Stimulated activated CD8-positive, alpha-beta memory T cell treated with anti-CD3 and anti-CD28 coated beads, Interleukin-15, amount 100 ng/mL, for 1 hour (primary cell): ENCODE measurements at places on chromosomes 7 and 10.

DNA sequence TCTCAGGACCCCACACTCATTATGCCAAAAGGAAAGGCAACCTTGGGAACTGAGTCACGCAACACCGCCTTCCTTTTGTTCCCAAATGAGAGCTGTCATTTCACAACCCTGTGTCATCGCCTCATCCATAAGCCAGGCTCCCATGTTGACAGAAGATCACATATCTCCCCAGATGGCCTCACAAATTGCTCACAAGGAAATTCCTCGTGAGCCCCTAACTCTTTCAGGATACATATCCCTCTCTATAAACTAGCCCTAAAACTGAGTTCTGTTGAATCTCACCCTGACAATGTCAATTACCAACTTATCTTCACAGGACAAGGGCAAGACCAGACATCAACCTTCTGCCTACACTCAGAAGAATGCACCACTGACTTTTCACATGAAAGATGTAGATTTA lies 22.6 kb downstream of the CCDC3 start:
- no peak for DNase-seq

- no peak for DNase-seq
Observed at GRCh38 chr10:83667594-83667993, 471.7 kb upstream of the GHITM start.

- DNase-seq: no peak
Observed at GRCh38 chr10:33335551-33335800, 1.0 kb upstream of the NRP1 start.

DNA sequence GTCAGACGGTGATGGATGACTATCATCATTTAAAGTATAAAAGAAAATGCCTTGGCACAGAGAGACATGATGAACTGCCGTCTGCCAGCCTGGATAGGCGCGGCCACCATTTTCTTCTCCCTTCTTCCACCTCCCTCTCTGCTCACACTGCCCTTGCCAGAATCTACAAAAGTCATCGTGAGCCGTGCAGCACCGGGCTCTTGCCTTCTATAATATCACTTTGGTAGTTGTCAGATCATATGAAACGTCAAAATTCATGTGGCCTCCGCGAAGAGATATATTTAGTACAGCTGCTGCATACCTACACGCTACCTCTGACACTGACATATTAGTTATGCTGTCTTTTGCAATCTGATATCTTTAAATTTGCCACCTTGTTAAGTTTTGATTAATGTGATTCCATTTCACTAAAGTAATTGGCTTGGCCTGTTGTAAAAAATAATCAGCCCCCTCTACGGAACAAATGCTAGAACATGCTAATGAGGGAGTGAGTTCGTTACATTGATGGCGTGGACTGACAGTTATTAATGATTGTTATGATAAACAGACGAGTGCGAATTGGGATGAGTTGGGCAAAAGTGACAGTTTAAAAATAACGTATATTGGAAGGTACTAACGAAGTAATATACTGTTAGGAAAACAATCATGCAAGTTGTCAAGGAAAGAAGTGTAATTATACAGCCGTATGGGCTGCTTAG lies 214.9 kb downstream of the LRMDA start:
- no peak for DNase-seq

GRCh38 chr10:70879207-70879606 lies 9.2 kb downstream of the PCBD1 start:
- DNase-seq: no peak

DNA sequence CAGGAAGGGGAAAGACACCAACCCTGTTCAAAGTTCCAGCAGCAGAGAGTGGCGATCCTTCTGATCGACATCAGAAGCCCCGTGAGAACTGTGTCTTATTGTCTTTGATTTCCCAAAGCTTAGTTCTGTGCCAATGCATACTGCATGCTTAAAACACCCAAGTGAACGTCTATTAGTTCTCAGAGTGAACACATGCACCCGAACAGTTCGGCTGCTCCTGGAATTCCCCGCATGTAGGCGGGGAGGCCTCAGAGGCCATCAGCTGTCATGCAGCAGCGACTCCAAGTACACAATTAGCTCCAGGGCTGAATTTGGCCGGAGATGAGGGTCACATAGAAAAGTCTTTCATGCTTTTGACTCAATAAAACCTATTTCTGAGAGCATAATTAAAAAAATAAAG lies 276.9 kb downstream of the ZMYND11 start:
- no peak for DNase-seq

DNA sequence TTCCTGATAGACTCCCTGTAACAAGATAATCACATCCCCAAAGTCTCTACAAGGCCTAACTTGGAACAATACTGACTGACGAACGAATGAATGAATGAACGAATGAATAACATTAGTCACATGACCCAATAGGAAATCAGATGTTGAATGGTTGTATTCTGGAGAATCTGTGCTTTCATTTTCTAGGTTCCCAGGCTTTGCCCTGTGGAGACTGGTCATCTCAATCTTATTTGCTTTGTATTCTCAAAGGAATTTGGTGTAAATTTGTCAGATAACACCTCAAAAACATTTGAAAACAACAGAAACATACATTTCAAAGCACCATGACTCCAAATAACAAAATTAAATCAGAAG lies 69.6 kb upstream of the COL1A2 start:
- no peak for DNase-seq

GRCh38 chr10:120221873-120222485 lies 235.0 kb upstream of the PLPP4 start:
- no peak for DNase-seq

DNA sequence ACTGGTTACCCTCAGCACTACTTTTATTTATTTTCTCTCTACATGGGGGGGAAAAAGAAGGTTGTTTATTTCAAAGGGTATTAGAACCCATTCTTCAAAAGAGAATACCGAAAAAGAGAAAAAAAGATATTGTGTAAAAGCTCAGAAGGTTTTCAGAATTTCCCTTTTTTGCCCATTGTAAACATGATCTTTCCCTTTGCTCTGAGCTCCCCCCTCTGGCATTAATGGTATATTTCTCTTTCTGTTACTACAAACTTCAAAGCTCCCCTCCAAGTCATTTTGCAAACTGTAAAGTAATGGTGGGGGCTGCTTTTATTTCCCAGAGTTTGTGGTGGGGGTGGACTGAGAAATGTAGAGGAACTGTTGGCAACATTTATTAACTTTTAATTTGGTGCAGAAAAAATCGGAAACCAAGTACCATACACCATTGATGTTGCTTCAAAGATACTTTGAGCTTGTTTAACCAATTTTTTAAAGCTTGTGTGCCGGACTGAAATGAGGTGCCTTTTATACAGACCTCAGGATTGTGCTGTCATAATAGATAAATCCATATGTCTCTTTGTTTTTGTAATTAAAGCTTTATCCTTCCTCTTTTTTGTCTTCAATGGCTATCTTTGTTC lies 181.5 kb downstream of the EXOC4 start:
- DNase-seq: no peak

DNA sequence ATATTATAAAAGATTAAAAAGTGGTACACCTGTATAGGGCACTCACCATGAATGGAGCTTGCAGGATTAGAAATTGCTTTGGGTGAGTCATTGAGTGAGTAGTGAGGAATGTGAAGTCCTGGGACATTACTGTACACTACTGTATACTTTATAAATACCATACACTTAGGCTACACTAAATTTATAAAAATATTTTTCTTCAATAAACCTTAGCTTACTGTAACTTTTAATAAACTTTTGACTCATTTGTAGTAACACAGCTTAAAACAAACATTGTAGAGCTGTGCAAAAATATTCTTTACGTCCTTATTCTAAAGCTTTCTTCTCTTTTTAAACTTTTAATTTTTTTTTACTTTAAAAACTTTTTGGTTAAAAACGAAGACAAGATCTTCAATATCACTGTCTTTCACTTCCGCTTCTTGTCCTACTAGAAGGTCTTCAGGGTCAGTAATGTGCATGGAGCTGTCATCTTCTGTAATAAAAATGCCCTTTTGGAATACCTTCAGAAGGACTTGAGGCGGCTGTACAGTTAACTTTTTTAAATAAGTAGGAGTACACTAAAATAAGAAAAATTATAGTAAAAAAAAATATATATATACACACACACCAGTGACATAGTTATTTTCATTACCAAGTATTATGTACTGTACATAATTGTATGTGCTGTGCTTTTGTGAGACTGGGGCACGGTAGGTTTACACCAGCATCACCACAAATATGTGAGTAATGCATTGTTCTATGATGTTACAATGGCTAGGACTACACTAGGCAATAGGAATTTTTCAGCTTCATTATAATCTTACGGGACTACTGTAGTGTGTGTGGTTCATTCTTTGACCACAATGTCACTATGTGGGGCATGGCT lies 3.5 kb downstream of the STK31 start:
- no peak for DNase-seq

DNA sequence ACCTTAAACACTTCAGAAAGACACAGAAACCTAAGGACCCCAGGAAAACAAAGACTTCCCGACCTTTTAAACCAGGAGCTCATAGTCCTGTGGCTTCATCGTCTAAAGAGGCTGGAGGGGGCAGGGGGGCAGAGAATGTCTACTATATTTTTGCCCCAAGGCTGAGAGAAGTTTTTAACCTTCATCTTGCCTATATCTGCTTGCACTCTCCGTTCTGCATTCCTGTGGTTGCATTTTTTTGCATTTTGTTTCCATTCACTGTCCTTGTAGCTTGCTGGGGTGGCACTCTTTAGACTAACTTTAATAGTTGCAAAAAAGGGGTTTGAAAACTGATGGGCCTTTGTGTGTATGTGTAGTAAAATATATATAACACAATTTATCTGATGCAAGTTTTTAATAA lies 23.7 kb downstream of the PRKAR2B start:
- no peak for DNase-seq

DNA sequence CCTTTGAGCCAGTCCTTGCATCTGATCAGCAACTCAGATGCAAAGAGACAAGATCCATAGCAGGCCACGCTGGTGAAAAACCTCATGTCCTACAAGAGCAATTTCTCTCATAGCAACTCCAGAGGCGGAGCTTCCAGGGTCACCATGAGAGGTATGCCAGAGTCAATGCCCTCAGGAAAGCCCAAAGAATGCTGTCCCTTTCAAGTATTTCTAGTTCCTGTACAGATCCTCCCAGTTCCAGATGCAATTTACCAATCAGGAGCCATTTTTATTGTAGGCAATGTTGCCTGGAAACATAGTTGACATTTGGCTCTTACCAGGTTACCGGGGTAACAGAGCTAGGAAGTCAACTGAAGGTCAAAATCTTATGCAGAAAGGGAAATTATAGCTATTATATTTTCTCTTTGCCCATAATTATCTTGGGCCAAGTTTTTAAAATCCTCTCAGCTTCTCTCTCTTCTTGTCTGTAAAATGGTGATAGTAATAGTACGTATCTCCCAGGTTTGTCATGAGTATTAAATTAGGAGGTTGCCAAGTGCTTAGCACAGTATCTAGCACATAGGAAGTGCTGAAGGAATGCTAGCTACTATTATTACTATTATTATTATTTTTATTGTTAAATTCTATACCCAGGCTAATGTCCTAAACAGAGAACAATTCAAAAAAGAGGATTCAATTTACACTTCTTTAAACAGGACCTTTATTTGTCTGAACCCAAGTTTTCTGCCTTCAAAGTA lies 46.3 kb upstream of the TM9SF3 start:
- DNase-seq: no peak
